GM04503 (cell line): ENCODE measurements at places on chromosomes 7 and 10.

DNA sequence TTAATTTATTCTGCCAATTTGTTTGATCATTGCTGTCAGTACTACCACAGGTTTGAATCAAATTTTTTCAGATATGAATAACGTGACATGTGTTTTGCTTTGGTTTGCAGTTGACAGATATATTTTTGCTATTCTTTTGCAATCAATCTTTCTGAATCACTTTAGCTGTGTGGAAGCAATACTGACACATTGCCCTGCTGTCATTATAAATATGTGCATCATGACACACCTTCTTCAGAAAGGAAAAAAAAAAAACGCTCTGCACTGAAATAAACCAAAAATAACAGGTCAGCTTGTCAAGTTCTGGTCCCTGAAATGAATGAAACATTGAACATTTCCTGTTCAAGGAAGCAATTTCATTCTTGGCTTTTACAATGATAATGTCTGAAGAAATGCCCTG lies 93.8 kb upstream of the FAM13C start:
- no peak for DNase-seq

DNA sequence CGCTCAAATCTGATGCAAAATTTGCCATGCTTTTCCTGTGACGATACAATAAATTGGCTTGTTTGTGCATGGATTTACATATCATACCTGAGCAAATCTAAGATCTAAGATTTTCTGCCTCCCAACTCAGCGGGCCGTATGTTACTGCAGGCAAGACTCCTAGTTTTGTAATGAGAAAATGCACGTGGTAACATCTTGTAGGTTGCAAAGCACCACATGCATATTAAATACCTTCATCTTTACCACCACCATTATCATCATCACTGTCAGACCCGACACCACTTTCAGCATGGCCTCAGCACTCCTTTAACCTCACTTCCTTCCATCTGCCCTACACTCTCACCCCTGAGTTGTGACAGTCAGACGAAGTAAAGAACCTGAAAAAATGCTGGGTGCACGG lies 202.2 kb downstream of the FRMD4A start:
- DNase-seq = no peak

GRCh38 chr7:113664867-113665266 lies 253.9 kb downstream of the PPP1R3A start:
- no peak for DNase-seq

DNA sequence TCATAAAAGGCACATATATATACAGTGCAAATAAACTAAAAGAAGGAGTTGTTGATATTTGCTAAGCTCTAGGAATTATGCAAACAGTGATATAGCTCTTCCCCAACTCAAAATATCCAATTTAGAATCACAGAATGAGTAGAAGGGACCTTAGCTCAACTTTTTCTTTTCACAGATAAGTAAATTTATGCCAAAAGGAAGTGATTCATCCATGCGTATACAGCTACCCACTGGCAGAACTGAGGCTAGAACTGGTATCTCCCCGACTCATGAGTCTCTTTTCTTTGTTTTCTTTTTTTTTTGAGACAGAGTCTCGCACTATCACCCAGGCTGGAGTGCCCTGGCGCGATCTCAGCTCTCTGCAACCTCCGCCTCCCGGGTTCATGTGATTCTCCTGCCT lies 54.2 kb upstream of the SVIL start:
- no peak for DNase-seq

DNA sequence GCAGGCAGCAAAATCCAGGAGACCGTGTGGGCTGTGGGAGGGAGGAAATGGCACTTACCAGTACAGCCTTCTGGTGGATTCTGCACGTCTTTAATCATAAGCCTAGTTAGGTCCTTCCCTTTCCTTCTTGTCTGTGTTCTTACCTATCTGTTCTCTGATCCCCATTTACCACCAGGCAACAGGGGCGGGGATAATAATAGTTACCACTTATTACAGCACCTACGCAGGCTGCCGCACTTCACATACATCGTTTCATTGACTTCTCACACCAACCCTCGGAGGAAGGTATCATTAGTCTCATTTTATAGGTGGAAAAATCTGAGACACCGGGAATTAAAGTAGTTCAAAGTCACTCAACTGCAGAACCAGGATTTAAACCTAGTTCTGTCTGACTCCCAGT lies 4.5 kb upstream of the EPHA1 start:
- no peak for DNase-seq

DNA sequence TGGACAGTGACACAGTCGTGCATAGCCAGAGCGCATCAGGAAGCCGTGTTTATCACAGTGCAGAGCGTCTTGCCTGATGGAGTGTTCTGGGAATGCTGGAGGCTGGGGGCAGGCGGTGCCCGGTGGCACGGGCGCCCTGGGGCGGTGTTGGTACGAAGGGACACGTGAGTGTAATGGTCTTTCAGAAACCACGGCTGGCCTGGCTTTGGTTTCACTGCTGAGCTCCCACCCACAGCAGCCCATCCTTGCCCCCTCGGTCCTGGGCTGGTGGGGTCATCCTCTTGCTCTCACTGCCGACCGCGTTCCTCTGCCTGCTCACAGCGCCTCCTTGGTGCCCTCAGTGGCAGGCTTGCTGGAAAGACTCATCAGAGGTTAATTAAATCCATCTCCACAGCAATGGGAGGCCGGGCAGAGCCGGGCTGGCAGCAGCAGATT lies 50.6 kb downstream of the NKX6-2 start:
- DNase-seq = no peak
